Stimulated activated CD8-positive, alpha-beta memory T cell treated with anti-CD3 and anti-CD28 coated beads, Interleukin-7, amount 100 ng/mL, for 1 hour (primary cell): ENCODE measurements at places on chromosomes 1 and 21.

DNA sequence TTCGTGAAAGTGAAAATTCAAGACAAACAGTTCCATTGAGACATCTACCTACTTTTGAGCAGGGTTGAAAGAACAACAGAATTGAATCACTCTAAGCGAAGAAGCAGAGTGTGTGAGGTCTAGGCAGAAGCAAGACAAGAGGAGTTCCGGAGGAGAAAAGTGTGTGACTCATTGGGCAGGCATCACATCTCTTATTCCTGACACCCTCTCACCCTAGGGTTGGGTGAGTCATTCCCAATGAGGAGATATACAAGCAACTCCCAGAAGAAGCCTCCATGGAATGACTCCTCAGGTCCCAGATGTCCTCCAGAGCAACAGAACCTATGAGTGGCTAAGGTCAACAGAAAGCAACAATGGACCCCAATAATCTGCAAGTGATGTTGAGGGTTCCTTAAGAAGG is 138.1 kb downstream of the TPR start:
- DNase-seq, result no peak

DNA sequence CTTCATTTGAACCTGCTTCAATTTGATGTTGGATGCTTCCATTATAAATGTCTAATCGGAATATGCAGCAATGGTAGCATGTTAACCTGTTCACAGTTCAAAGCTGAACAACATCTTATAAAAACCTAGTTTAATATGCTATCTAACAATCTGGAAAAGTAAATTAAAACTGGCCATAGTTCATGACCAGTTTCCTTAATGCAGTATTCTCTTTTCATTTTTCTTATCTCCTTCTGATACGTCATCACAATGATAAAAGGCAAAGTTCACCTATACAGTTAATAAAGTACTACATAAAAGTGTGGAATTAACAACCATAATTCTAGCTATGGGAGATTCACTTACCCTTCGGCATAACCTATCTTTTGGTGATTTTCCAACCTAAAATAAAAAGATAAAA is 65.1 kb downstream of the IARS2 start:
- no peak for DNase-seq

DNA sequence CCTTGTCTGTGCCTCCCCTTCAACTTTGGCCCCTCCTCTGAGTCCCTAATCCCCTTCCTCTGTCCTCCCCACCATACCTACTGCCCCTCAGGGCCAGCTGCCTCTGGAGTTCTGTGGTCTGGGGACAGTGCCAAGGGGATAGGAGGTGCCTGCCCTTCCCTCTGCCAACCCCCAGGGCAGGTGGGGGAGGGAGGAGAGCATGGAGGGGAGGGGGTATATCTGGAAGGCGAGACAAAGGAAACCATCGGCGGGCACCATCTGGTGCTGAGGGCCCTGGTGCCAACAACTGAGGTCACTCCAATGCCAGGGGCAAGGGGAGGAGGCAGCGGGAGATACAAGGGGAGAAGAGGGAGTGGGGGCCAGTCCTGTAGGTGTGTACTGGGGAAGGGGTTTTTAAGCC is 9.6 kb downstream of the RAB25 start:
- no peak for DNase-seq

GRCh38 chr1:173682184-173682583 is 12.5 kb upstream of the ANKRD45 start:
- DNase-seq, result no peak

GRCh38 chr1:157047062-157047410 is 1.5 kb upstream of the ARHGEF11 start:
- no peak for DNase-seq

GRCh38 chr1:87367549-87367948 is 38.9 kb downstream of the LMO4 start:
- DNase-seq, result no peak

DNA sequence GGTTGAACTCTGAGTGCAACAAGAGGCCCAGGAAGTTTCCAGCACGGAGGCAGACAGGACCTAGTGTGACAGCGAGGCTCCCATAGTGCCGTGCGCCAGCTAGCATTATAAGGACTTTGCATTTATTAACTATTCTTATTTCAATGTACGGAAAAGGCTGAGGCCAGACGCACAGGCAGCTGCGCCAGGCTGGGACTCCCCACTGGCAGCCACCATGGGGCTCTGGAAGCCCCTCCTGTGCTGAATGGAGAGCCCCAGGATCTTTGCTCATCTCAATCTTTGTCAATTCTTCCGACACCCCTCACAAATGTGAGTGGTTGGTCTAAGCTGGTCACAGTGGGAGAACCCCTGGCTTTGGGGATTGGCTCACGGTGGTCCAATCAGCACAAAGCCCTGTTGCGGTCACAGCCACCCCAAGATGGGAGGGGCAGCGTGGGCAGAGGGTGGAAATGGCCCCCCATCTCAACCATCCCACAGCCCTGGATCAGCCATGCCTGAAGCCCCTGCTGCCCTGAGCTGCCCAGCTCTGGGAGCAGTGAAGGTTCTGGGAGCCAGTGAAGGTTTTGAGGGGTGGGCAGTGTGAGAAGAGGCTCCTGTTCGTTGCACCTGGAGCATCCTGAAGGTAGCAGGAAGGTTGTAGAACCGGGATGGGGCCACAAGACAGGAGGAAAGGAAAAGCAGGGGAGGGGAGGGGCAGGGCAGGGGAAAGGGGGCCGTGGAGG is 59.5 kb upstream of the ADARB1 start:
- no peak for DNase-seq

- no peak for DNase-seq
Measured at GRCh38 chr1:206563367-206564207, 48.7 kb downstream of the EIF2D start.

DNA sequence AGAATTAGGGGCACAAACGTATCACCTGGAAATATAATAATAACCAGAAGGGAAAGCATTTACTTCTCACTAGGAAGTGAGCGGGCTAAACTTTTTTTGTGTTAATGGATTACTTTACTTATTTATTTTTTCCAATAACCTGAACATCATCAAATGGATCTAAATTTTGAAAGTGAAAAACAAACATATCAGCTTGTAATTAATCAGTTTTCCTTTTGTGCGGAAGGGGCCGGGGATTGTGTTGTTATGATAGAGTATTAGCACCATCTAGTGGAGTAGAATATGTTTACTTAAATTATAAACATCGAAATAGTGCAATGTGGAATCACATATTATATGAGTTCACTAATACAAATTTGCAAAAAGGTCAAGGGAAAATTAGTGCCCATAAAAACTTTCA is 9.0 kb downstream of the CFH start:
- no peak for DNase-seq
